ENCODE measurements at places on chromosomes 2 and 18.

DNA sequence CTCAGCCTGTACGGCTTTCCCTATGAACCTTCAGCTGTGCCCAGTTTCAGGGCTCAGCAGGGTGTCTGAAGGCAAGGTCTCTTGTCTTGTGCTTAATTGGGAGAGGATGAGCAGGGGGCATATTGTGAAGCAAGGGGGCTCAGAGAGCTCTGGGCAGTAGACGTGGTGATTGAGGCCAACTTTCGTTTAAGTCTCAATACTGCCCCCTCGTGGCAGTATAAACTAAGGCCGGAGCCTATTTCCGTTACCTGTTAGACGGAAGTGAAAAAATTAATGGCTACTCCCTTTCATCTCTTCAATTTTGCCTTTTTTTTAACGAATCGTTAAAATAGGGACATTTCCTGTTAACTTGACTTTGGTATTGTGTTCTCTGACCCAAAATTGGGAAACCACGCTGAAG lies 193.4 kb downstream of the TDRD15 start:
- peak; percentile 15 for DNase-seq

DNA sequence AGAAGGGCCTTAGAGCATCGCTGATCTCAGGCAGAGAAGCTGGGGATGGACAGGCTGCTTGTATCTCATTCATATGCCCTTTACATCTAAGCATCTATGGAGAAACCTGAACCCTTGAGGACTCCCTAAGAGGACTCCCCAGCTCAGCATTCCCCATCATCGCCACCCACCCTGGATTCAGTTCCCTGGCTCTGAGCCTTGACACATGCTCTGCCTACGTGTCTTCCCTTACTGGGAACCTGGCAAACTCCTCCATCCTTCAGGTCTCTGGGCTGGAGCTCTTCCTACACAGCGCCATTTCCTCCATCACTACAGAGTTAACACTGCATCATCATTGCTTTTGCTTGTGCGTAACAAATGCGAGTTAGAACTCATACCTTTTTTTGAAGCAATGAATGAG lies 31.2 kb upstream of the OTOF start:
- no peak for DNase-seq

DNA sequence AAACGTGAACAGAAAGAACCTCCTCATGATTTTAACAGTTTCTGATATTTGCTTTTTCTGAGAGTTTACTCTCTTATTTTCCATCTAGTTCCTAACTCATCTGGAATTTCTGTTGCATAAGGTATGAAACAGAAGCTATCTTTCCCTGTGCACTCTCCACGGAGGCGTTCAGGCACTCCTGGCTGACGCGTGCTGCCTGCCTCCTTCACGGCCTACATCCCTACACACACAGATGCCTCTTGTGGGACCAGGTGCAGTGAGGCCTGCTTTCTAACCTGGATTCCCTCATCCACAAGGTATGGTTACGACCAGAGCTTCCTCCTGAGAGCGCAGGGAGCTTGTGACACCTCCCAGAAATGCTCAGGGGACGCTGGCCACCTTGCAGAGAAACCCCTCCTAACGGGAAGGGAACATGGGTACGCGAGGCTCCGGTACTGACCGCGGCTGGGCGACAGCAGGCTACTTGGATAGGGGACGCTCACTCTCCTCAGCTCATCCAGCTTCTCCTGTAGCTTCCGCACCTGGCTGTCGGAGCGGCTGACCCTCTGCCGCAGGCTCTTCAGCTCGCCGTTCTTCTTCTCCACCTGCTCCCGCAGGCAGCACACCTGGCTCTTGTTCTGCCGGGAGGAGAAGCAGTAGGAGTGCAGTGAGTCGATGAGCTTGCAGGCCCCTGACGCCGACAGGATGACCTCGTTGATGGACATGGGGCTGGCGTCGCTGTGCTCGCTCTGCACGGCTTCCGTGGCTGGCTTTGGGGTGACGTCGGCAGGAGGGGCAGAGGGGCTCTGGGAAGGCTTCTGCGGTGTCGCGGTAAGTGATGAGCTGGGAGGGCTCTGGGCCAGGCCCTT lies 4.3 kb downstream of the THAP4 start:
- no peak for DNase-seq

GRCh38 chr18:43847164-43848091 lies 570.1 kb upstream of the SYT4 start:
- no peak for DNase-seq

- peak; percentile 37 for DNase-seq
Measured at GRCh38 chr2:152694161-152694661, 23.1 kb downstream of the PRPF40A start.

GRCh38 chr2:190984595-190984994 lies 29.4 kb downstream of the STAT1 start:
- no peak for DNase-seq

GRCh38 chr18:8673256-8674209 lies 31.8 kb upstream of the MTCL1 start:
- no peak for DNase-seq

- no peak for DNase-seq
Measured at GRCh38 chr2:133599811-133600210, 31.5 kb upstream of the NCKAP5 start.

DNA sequence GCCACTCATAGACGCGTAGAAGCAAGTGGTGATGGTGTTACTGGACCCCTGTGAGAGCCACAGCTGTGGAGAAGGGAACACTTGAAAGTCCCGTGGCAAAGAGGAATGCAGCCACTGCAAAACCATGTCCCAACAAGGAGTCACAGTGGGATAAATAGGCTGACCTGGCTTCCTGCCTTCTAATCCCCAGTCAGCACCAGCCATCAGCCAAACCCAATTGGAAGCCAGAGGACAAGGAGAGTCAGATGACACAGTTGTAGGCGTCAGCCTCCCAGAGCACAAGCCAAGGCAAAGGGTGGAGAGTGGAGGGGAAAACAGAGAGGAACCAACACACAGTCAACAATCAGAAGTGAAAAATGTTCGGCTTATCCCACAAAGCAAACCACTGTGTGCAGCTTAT lies 5.5 kb upstream of the CYBRD1 start:
- DNase-seq = no peak

DNA sequence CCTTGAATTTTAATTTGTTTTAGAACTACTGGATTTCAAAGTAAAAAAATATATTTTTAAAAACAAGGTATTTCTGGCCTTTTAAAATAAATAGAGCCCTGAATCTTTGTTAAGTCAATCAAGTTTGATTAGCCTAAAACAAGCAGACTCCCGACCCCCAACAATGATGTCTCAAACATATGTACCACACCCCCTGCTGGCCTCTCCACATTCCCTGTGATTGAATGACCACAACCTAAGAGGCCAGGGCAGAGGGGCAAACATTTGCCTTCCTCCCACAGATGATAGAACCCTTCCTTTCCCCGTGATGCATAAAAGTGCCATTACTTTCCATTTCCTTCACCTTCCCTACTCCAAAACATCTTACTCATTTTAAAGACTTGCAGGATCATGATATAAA lies 130.9 kb downstream of the STK39 start:
- DNase-seq = no peak

GRCh38 chr18:35750929-35751328 lies 169.4 kb downstream of the GALNT1 start:
- DNase-seq = no peak

DNA sequence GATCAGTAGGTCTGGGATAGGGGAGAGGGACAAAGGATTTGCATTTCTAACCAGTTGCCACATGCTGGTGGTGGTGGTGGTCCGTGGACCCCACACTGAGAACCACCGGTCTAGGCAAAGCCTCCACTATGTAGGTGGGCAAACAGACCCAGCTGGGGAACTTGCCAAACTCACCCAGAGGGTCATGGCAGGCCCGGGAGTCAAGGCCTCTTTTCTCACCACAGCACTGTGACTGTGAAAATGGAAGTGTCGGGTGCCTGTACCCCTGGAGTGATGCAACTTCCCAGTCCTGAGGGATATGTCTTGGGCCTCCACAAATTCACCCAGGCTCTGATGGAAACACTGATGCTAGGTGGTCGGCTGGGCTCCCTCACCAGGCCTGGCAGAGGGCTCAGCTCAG lies 101.2 kb upstream of the SMAD2 start:
- DNase-seq = no peak

DNA sequence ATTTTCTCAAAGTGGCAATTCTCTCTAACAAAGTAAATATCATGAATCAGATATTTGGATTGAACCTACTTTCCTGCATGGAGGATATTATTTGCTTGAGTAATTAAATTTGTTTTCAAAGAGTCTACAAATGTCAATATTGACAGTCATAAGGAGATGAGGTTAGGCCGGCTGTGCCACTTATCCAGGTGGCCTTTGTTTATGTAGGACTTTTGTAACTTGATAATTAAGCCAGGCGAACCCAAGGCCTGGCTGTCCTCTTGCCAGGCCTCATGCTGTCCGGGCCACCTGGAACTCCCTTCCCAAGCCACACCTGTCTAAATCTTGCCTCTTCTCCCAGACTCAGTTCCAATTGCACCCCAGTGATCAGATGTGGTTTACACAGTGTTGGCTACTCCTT lies 255.2 kb downstream of the ACKR3 start:
- no peak for DNase-seq

- no peak for DNase-seq
Measured at GRCh38 chr2:236399409-236399808, 135.2 kb upstream of the ASB18 start.

DNA sequence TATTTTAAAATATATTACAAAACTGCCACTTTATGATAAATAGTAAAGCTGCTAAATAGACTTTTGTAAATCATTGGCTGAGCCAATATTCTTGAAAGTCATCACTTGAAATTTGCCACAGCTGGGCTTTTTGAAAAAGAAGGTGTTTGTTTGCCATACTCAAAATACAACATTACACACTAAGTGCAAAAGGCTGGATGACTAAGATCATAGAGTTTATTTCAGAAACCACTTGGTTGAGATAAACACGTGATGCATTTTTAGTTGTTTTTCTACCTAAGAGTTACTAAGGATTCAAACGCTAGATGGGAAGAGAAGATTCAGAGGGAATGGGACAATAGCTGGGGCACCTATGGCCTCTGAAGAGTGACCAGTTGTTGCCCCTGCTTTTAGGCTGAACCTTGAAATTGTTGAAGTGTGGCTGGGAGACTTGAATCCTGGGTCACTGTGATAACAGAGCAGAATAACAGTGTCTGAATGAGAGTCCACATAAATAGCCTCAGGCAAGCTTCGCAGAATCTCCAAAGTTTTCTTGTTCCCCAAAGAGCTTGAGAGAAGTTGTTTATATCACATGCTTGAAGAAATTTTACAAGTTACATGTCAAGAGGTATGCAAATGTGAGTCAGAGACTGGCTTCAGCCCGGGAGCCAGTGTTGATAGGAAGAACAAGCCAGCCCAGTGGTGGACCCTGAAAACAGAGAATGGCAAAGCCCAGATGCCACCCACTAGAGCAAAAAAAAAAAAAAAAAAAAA lies 409.8 kb downstream of the GPD2 start:
- no peak for DNase-seq

DNA sequence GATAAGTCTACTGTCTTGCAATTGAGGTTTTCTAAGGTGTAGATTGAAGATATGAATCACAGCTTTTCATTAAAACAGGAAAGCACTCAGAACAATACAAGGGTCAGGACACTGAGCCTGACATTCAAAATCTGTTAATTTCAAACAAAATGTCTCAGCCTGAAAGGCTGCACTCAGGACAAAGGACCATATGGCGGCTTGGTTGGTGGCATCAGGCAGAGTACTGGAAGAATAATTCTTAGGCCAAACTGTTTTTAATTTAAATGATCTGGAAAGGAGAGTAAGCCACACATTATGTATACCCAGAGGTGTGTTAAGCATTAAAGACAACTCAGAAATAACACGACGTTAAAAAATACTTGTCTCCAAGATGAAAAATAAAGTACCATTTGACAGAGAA lies 85.9 kb downstream of the SKA1 start:
- DNase-seq = no peak

DNA sequence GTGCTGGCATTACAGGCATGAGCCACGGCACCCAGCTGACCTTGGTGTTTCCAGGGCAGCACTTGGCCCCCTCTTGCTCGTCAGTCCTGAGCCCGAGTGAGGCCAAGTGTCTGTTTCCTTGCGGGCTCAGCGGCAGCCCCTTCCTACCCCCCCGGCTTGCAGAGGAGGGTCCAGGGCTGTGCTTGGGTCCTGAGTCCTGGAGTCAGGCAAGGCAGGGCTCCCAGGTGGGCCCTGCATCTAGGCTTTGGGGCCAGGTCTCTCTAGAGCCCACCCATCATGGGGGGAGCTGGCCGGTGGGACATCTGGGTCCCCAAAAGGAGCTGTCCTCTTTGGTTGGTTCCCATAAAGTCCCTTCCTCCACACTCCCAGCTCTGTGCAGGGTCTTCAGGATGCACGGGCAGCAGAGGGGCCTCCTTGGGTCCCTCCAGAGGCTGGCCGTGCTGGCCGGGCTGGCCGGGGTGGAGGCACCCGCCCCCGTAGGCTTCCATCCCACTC lies 63.7 kb upstream of the HPCAL1 start:
- DNase-seq = no peak

DNA sequence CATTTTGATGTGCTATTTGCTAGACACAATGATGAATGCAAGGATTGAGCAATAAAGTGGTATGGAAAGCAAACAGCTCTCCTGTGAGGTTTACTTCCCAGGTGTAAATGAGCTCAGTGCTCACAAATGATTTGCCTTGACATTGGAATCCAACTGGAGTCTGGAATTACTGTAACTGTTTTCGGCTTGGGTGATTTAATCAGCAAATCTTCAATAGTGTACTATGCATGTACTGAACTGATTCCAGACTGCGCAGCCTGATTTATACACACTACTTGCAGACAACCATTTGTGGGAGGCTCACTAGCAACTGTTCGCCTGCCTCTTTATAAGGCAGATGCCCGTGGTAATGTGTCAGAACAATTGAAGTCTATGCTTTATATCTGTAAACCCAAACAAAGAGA lies 27.9 kb upstream of the SOX11 start:
- no peak for DNase-seq

GRCh38 chr2:222707689-222708273 lies 36.3 kb downstream of the MOGAT1 start:
- DNase-seq = no peak

DNA sequence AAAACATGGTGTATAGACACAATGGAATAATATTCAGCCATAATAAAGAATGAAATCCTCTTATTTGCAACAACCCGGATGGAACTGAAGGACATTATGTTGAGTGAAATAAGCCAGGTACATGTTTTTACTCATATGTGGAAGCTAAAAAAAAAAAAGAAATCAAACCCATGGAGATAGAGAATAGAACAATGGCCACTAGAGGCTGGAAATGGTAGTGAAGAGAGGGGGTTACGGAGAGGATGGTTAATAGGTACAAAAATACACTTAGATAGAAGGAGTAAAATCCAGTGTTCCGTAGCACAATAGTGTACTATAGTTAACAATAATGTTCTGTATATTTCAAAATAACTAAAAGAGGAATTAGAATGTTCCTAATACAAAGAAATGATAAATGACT lies 12.8 kb upstream of the KIAA2012 start:
- DNase-seq = no peak

GRCh38 chr18:37540424-37541138 lies 25.0 kb downstream of the CELF4 start:
- no peak for DNase-seq
